ENCODE measurements at places on chromosomes 4 and X.

- peak; percentile 5 for DNase-seq
These were observed 209.9 kb downstream of the PARM1 start for GRCh38 chr4:75142850-75143249.

DNA sequence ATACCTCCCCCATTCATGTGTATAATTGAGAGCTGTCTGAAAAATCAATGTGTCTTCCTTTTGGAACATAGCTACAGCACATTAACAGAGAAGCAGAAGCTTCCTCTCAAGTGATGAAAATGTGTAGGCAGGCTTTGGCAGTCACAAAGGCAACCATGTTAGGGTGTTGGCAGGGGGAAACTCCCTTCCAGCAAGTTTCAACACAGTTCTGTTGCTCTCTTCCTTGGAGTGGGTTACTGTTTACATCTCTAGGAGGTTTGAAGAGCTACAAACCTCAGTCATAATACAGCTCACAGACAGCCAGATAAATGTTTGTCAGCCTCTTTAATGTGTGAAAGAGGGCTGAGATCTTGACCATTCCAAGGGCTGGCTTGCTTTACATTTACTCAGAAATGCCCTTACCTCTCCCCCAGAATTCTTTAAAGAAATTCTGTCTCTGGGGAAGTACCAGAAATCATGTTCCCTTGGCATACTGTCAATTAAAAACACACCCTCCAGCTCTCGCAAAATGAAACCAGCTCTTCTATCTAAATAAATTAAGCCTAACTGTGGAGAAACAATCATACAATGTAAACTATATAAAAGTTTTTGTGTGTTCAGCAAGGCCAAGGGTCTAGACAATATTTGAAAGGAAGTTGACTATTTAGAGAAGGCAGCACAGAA is 18.9 kb downstream of the ZBTB33 start:
- DNase-seq: no peak

GRCh38 chrX:82141942-82142341 is 940.0 kb downstream of the SH3BGRL start:
- DNase-seq: no peak

GRCh38 chr4:67131224-67131623 is 414.1 kb downstream of the CENPC start:
- DNase-seq: no peak

DNA sequence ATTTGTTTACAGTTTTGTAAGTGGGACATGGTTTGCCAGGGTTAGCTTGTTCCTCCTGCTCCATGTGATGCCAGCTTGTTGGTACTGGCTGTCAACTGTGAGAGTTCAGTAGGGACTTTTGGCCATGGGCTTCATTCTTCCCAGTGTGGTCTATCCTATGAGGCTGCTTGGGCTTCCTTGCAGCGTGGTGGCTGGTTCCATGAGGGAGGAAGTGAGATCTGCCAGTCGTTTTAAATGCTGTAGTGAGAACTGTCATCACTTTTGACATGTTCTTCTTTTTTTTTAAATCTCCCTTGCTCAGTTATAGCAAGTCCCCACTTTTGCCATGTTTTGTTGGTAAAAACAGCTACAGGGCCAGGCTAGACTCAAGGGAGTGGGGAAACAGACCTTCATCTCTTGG is 15.9 kb downstream of the NSD2 start:
- DNase-seq: no peak

GRCh38 chr4:97262769-97263168 is 880.5 kb downstream of the STPG2 start:
- no peak for DNase-seq

DNA sequence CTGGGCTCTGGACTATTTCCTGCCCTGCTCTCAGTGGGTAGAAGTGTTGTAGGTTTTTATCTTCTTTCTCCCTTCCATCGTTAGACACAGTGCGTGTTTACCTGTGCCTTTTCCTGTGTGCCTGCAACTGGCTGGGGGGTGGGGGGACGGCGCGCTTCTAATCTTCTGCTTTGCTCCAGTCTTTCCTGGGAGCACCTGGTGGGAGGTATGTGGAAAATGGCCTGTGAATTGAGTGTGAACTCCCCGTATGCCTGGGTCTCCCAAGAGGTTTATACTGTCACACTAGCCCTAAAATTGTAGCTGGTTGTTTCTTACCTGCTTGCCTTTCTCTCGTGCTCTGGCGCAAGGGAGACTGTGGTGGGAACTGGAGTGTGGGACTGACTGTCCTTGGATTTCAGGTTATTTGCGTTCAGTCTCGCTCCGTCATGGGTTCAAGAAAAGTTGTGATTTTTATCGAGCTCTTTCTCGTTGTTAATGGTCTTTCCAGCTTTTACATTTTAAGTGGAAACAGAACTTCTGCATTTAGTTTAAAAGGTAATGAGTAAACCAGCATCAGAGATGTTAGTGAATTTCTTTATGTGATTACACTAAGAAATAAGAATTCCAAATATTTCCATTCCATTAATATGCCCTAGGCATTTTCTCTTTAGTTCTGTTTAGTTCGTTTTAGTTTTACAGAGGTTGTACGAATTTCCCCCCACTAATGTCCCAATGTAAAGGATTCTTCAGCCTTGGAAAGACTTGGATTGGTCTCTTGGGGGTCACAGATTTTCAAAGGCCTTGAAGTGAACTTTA is 15.3 kb downstream of the MRPL1 start:
- DNase-seq: no peak

- peak; percentile 47 for DNase-seq
These were observed 41.5 kb upstream of the PTCHD1 start for GRCh38 chrX:23292988-23293651.

DNA sequence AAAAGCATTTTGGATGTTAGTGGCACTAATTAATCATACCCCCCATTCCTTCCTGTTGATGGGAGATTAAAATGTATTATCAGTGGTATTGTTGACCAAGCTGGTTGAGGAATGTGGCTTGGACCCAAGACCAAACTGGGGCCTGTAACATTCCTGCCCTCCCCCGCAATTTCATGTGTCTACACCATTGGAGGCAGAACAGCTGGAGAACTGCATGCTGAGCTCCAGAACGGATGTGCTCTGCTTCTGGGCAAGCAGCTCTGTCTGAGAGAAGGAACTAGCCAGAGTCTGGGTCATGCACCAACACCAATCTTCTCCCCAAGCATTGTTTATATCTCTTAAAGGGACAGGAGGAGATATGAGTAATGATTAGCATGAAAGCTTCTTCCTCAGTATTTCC is 185.5 kb downstream of the CEP135 start:
- DNase-seq: peak; percentile 56

GRCh38 chr4:138775890-138776289 is 239.7 kb upstream of the NOCT start:
- peak; percentile 2 for DNase-seq

DNA sequence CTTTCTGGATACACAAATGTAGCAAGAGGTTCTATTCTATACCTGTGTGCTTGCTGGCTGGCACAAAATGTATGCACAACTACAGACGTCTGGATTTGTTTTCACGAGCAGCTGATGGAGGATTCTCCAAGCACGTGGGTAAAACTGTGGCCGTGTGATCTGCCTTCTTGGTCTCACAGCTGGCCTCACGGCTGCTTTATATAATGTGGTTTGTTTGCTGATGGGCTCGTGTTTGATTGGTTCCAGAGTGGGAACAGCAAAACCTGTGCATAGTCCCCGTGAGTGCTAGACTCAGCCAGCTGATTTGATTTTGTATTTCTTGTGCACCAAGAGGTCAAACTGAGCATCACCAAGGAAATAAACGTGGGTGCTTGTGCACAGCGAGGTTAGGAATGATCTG is 262.6 kb upstream of the RPS6KA3 start:
- DNase-seq: no peak

- peak; percentile 76 for DNase-seq
These were observed 11.9 kb downstream of the BLOC1S4 start for GRCh38 chr4:6727943-6728250.

DNA sequence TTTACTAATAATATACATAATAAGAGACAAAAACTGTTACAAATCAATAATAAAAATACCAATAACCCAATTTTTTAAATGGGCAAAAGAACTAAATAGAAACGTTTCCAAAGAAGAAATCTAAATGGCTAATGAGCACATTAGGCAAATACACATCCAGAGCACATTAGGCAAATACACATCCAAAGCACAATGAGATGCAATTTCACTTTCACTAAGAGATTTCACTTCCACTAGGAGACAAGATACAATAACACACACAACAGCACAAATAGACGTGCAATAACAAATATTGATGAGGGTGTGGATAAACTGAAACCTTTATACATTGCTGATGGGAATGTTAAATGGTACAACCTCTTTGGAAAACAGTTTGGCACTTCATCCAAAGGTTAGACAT is 250.7 kb downstream of the ARAP2 start:
- no peak for DNase-seq

GRCh38 chrX:99572711-99573110 is 837.4 kb downstream of the PCDH19 start:
- DNase-seq: no peak

DNA sequence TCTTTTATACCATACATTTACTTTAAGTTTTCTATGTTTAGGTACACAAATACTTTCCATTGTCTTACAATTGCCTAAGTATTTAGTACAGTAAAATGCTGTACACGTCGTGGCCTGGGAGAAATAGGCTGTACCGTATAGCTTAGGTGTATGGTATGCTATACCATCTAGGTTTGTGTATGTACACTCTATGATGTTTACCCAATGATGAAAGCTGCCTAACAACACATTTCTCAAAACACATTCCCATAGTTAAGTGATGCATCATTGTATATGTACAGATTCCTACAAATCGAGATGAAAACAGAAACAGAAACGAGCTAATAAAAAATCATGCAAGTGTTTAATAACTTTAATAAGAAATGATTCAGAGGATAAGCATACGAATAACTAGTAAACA is 51.6 kb downstream of the SPANXA2 start:
- no peak for DNase-seq

DNA sequence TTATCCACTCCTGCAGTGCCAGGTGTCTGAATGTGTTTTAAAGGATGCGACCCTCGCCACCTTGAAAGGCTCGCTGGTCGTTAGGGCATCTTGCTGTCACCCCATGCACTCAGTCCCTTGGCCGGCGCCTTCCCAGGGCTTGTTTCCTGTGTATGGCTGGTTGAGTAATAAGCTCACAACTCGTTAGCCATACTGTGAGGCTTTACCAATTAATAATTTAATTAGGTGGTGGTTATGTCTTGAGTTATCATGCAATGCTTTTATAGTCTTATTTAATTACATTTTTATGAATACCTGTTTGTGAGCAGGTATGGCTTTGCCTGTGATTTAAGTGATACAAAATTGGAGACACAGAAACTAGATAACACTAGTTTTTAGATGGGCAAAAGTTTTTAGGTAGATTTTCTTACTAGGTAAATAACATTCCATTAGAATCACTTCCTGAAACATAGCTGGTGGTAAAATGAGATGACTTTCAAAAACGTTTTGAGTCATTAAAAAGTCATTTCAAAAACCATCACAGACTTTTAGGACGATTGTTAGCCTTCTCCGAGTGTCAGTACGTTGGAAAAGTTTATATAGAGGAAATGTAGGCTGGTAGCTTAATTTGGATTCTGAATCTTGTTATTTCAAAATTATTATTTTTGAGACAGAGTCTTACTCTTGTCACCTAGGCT is 18.2 kb downstream of the PTTG2 start:
- peak; percentile 39 for DNase-seq

- DNase-seq: no peak
These were observed 57.2 kb downstream of the FNIP2 start for GRCh38 chr4:158826057-158826456.

- DNase-seq: peak; percentile 65
These were observed 441.7 kb upstream of the RASGEF1B start for GRCh38 chr4:81913427-81913879.

- DNase-seq: no peak
These were observed 7.2 kb upstream of the MAGIX start for GRCh38 chrX:49155243-49155899.

GRCh38 chr4:85744950-85745349 is 270.0 kb downstream of the ARHGAP24 start:
- peak; percentile 39 for DNase-seq

- no peak for DNase-seq
These were observed 28.3 kb upstream of the HPGD start for GRCh38 chr4:174550541-174550940.

GRCh38 chrX:142001934-142002333 is 98.2 kb downstream of the MAGEC1 start:
- DNase-seq: no peak

DNA sequence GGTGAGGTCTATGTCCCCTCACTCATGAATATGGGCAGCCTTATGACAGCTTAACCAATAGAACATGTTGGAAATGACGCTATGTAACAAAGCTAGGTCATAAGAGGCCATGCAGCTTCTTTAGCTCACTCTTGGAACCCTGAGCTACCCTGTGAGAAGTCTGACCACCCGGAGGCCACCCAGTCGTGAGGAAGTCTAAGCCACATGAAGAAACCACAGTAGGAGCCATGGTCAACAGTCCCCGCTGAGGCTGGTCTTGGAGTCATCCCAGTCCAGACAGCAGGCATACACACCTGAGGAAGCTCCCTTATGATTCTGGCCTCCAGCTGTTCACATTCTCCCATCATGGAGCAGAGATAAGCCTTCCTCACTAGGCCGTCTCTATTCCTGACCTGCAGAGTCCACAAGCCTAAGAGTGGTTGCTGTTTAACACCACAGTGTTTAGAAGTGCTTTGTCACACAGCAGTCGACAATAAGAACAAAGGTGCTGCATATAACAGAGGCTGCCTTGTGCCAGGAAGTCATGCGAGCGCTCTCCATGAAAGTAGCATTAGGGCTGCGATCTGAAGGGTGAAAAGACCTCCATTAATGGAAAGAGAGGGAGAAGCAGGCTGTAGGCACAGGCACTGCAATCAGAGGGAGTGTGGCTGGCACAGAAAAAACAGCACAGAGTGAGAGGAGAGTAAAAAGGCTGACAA is 38.2 kb downstream of the TSPAN5 start:
- no peak for DNase-seq

DNA sequence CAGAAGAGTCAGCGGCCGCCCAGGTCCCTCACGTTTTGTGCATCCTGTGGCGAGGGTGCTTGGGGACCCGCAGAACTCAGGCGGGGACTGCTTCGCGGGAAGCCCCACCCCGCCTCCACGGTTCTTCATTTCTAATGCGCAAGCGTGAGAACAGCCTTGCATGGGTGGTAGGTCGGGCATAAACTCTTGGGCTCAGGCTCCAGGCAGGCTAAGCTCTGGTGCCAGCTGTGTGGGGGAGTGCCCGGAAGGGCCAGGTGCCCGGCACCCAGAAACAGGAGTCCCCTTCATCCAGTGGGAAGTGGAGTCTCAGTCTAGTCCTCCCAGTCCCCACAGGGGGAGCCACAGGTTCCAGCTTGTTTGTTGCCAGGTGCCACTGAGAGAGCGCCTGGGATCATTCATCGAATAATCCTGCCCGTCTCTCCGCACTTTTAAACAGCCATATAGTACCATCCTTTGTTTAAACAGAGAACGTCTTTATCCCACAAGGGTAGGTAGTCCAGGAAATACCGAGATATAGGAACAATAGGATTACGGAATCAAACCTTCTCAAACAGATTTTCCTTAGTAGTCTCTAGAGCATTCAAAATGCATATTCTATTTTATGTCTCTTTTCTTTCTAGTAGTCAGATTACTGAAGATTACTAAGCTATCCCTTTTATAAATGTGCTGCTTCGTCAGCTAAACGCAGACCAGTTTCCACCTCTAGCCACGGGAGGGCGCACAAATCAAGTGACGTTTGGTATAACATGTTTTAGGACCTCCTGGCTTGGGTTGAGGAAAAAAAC is 12.7 kb upstream of the RBBP7 start:
- peak; percentile 66 for DNase-seq

- DNase-seq: no peak
These were observed 377.0 kb downstream of the RPA4 start for GRCh38 chrX:97260679-97261078.

GRCh38 chr4:165378745-165379677 is at the start of gene CPE:
CPE (plus strand) TSS chr4:165379008; CDS start chr4:165379222, 214 bp downstream.
- DNase-seq: peak; percentile 74

- DNase-seq: no peak
These were observed 76.7 kb downstream of the DGKK start for GRCh38 chrX:50393902-50394301.
